ENCODE measurements at places on chromosomes 5 and 9.

GRCh38 chr9:68970151-68970550 lies 43.8 kb downstream of the PRKACG start:
- H3K27me3 ChIP-seq: no peaks in the 10 kb centered on the region
- no peak for DNase-seq
- no peak overlapping the region for H3K4me3 ChIP-seq
- H3K27ac ChIP-seq: no peak overlapping the region

DNA sequence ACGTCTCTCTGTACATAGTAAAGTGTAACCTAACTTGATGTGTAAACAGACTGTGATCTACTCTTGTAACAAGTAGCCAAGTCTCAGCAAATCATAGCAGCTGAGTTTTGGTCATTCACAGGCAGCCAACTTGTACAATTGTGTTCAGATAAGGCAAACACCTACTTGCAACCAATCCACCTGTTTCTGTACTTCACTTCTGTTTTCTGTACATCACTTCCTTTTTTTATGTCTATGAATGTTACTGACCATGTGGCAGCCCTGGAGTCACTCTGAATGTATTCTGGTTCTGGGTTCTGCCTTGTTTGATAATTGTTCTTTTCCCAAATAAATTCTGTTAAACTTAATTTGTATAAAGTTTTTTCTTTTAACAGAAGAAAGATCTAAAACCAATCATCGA lies 26.0 kb downstream of the RLN2 start:
- H3K27me3 ChIP-seq: no peaks in the 10 kb centered on the region
- H3K36me3 ChIP-seq: no peaks in the 10 kb centered on the region
- H3K27ac ChIP-seq: no peak overlapping the region

- H3K27me3 ChIP-seq: no peaks in the 10 kb centered on the region
- no peak overlapping the region for H3K4me3 ChIP-seq
- H3K36me3 ChIP-seq: no peaks in the 10 kb centered on the region
- no peak overlapping the region for H3K27ac ChIP-seq
Observed at GRCh38 chr5:96321345-96321744, 111.7 kb downstream of the PCSK1 start.

GRCh38 chr5:150628936-150629485 lies 11.4 kb upstream of the SYNPO start:
- no peak for DNase-seq
- no peak overlapping the region for H3K27ac ChIP-seq
- no peaks in the 10 kb centered on the region for H3K36me3 ChIP-seq
- peaks cover 8% of the 10 kb centered on the region for H3K4me1 ChIP-seq
- peaks cover 13% of the 10 kb centered on the region for H3K27me3 ChIP-seq

DNA sequence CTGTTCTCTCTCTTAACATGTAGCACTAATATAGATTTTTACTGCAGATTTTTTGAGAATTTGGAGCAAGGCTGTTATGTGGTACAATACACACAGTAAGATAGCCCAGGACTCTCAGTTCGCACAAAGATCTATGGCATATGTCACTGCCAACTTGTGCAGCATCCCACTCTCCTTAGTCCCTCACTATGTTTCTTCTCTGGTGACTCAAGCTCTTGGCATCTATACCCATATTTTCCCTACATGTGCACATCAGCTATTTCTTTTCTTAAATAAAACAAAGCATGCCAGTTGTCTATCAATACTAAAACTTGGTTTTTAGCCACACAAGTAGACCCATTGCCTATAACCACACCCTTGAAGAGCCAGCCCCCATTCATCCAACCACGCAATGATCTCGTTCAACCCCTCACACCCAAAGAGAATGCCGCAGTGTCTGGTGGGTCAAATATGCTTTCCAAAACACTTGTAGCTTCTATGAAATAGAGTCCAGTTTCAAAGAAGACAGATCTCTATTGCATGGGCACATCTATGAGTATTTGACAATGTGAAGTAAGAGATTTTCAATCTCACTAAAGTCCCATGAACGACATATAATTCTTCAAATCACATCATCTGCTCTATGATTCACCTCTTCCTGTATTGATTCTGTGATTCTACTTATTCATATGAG lies 18.2 kb upstream of the IL7R start:
- H3K27ac ChIP-seq: no peak overlapping the region
- H3K36me3 ChIP-seq: no peaks in the 10 kb centered on the region
- no peak overlapping the region for H3K4me3 ChIP-seq
- DNase-seq: no peak

GRCh38 chr5:61363401-61364114 lies 31.5 kb downstream of the ZSWIM6 start:
- no peak overlapping the region for H3K27ac ChIP-seq
- H3K36me3 ChIP-seq: peaks cover 4% of the 10 kb centered on the region
- H3K27me3 ChIP-seq: no peaks in the 10 kb centered on the region
- no peak overlapping the region for H3K4me3 ChIP-seq

All from endodermal cell (in vitro differentiated cells).